ENCODE measurements at places on chromosomes 2 and 18.

- DNase-seq, result no peak
Measured at GRCh38 chr18:3541549-3542386, 91.8 kb downstream of the TGIF1 start.

DNA sequence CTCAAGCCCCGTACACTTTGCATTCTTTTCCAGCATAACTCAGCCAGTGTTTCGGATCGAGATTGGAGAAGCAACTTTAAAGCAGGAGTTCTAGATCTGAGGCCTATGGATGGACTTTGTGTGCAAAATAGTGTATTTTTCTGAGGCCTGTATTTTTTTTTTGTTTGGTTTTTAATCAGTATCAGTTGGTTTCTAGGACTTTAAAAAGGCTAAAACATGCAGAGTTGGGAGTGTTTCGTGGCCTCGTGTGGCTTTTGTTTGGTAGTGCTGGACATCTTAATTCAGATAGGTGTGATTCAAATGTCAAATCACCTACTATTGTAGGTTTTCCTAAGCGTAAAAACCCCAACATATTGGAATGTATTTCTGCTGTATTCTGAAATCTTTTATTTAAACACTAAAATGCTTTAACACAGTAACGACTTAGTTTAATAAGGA, 282 bp upstream of the PUS10 start:
- no peak for DNase-seq

- peak; percentile 87 for DNase-seq
Measured at GRCh38 chr2:173964565-173965371, 405 bp downstream of the SP3 start.

DNA sequence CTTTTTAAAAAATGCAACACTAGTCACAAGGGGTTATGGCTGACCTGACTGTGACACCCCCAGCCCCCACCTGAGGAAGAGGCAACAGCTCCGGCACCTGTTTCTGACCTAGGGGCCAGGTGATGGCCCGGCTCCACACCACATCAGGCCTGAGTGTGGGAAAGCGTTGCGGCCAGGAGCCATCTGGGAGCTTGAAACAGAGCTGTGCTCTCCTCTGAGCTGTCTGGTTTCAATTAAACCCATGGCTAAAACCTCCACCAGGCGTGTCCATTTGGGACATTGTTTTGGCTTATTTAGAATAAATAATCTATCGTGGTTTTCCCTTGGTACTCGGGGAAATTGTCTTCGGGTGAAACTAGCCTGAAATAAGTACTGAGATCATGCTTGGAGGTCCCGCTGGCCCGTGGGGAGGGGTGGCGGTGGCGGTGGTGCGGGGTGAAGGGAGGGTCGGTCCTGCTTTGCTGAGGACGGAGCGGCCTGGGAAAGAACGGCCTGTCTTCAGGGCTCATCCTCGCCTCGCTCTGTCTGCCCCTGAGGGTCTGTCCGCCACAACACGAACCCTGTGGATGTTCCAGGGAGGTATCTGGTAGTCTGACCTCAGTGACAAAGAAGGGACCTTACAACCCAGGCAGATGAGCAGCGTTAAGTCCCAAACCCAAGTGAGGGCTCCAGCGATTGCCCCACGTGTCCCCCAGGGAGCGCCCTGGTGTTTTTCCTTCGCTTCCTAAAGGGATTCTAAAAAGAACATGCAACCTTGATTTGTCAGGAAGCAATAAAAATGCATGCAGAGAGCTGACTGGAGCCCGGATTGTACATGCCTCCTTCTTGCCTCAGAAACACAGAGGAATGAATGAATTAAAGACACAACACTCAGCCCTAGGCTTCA, 58.7 kb downstream of the IL1RL2 start:
- DNase-seq, result no peak

DNA sequence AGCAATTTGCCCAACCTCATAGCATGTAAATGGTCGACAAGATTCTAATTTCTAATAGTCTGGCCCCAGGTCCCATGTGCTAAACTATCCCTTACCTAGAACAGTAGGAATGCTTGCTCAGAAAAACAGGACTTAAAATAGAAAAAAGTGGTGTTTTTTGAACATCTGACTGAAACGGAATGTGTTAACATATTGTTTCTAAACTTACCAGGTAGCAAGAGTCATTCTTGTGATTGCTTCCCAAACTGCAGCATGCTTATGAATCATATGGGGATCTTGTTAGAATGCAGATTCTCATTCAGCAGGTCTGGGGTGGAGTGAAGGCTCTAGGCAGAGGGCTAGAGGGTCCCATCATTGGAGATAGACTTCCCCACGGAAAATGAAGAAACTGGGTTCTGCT, 5.8 kb upstream of the SLC20A1 start:
- DNase-seq, result no peak

DNA sequence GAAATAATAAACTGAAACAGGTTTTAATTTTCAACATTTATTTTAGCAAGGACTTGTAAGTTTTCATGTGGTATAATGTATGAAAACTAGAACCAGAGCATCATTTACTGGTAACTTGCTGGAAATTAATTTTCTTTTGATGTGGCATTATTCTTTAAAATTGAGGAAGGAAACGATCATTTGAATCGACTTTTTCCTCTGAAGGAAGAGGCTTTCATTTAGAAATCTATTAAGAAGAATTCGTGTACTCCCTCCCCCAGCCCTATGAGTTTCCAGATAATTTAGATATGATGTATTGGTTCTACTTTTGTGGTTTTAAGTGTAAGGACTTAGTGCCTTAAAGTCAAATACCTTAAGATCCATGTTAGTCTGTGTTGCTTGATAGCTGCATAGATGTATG, 2.5 kb downstream of the BABAM2 start:
- DNase-seq, result no peak

DNA sequence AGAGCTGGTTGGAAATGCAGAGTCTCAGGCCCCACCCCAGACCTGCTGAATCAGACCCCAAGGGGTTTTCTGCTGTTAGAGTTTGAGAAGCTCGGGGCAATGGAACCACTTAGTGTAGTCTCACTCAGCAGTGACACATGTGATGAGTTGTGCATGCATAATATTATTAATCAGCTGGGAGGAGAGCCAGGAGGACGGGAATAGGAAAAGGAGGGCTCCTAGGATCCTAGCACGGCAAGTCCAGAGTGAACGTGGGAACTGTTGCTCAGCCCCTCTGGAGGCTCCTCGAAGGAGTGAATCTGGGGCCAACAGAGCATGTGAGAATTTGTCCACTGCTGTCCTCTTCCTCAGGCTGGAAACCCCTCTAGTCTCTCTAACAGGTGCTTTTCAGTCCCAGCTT, 87.1 kb downstream of the HS1BP3 start:
- DNase-seq, result no peak

- no peak for DNase-seq
Measured at GRCh38 chr18:60892855-60893254, 440.4 kb upstream of the CDH20 start.

GRCh38 chr18:49678440-49678839, 116.6 kb downstream of the LIPG start:
- DNase-seq, result no peak
